ENCODE measurements at places on chromosomes 2 and 18. TPM values are rescaled to one million over a fixed set of nuclear protein-coding genes. Genes with fewer than 3 reads are reported as not detected.

DLGAP1 gene
- total RNA-seq: not detected

LIMS1 gene
- total RNA-seq: 57.2 TPM

SLC8A1 gene
- total RNA-seq: 0.44 TPM

GALNT5 gene
- total RNA-seq: not detected

ZNF521 gene
- total RNA-seq: not detected

NOSTRIN gene
- total RNA-seq: not detected

CYBRD1 gene
- 4.6 TPM for total RNA-seq

ZC3H15 gene
- 87.2 TPM for total RNA-seq

ATIC gene
- total RNA-seq: 166 TPM

All from activated CD8-positive, alpha-beta memory T cell treated with anti-CD3 and anti-CD28 coated beads, Interleukin-2, amount 10 ng/mL, durations not matched to agents 7 days and 5 days (primary cell).